ENCODE measurements at places on chromosomes 5 and 9.

GRCh38 chr5:150511578-150512367 is 3.8 kb downstream of the NDST1 start:
- peak; percentile 76 for DNase-seq

GRCh38 chr5:172543484-172544298 is 89.4 kb upstream of the SH3PXD2B start:
- DNase-seq: peak; percentile 14

DNA sequence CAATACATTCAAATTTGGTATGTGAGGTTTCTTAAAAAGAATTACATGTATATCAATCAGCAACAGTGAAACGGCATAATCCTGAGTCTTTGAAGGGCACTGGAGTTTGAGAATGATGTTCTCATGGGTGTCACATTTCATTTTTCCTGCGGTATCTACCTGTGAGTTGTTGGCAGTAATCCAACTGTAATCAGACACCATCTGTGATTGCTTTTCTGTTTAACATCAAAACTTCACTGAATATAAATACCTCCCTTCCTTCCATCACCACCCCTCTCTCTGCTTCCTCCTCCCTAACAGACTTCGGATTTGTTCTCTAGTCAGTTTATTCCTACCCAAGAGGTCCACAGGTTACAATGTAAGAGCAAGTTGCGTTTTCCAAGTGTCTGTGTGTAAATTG is 275.2 kb upstream of the PCSK5 start:
- DNase-seq: no peak

- DNase-seq: peak; percentile 82
Measured at GRCh38 chr9:108536836-108537601, 318.8 kb downstream of the ACTL7B start.

DNA sequence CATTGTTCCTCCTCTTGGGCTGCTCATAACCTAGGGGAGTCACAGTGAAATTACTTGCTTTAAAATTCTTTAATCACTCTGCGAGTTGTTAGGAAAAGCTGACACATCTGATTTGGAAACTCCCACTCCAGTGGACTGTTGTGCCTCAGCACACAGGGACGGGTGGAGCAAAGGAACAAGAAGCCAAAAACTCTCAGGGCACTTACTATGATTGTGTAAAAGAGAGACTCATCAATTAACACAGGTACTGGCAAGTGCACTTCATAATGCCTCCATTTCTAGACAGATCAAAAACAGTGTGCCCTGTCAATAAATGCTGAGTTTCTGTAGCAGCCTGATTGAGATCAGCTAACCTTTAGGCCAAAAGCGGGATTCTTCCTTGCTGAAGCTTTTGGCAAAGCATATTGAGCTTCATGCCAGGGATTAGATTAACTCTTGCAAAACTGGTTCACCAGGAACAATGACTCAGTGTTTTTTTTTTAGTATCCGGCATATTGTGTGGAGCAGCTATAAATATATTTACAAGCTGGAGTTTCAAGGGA is 55.9 kb downstream of the TMC1 start:
- DNase-seq: peak; percentile 93

DNA sequence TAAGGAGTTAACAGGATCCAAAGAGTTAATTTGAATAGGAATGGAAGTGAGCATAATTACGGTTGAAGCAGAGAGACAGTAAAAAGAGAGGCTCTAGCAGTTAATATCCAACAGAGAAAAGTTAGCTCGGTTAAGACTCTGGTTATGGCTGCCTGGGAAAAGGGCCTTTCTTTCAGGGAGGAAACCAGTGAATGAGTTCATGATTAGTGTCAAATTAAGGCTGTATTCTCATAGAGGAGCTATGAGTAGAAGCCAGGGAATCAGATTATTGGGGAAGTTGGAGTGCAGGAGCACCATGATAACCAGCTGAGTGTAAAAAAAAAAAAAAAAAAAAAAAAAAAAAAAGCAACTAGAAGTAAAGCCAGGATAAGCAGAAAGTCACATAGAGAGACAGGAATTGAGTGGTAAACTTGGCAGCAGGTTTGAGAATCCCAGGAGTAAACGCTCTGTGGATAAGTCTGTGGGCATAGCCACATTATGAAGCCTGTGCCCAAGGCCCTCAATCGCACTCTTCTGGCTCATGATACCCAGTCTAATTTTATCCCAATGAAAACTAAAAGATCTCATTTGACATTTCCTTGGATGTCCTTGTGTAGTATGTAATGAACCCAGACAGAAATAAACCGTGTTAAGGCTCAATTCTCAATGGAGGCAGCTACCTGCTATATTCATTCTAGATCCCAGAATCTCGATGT is 372.6 kb upstream of the MPDZ start:
- no peak for DNase-seq

- peak; percentile 94 for DNase-seq
Measured at GRCh38 chr9:91193658-91194391, 167.9 kb downstream of the AUH start.

GRCh38 chr9:109319626-109320241 is 1.1 kb downstream of the EPB41L4B start:
- DNase-seq: no peak

- no peak for DNase-seq
Measured at GRCh38 chr9:135392511-135392910, 87.1 kb upstream of the PPP1R26 start.

GRCh38 chr9:9750719-9751118 is 862.1 kb downstream of the PTPRD start:
- DNase-seq: no peak

- DNase-seq: no peak
Measured at GRCh38 chr5:105573575-105573974, 2011.0 kb upstream of the NUDT12 start.

DNA sequence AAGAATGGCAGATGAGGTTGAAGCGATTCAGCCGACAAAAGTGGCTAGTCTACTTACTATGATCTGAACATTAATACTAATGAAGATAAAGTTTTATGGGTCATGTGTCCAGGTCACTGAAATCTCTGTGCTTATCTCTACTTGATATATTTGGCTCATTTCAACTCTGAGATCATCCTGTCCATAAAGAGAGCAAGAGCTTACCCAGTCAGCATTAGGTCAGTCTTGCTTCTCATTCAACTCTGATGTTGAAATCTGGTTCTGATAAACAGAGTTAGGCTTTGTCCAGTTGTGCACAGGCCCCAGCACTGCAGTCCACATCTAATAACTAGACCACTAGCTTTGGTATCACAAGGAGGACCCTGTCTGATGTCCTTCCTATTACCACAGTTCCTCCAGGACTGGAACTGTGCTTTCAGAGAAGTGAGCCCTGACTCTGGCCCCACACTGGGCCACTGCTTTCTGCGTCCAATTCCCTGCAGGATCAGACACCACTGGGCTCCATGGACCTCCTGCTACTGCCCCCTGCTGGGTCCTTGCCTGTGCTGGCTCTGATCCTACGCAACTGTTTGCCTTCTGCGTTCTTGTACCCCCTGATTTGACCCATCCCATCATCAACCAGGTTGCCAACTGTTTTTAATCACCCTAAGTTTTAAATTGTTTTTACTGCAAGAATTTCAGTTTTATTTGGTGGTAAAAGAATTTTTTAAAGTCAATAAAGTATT is 23.7 kb upstream of the FAM120A start:
- no peak for DNase-seq

DNA sequence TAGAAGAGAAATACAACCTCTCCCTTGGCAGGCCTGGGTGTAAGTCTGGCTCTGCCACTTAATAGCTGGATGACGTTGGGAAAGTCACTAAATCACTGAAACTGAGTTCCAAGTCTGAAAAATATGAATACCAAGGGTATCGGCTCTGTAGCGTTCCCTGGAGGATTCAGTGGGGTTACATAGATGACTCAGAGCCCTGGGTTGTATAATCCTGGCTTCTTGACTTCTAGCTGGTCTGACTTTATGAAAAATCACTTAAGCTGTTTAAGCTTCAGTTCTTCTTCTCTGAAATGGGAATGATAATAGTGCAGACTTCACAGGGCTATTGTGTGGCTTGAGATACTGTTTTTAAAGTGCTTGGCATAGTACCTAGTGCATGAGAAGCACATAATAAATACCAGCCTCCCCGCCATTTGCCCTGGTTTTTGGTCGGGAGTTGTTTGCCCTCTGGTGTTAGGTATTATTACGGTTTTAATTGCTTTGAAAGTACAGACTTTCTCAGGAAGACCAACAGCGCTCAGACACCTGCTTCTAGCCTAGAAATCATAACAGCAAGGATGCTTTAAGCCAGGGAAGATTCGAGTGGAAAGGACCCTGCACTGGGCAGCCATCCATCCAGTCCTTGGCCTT is 43.0 kb downstream of the CYFIP2 start:
- peak; percentile 30 for DNase-seq

- peak; percentile 88 for DNase-seq
Measured at GRCh38 chr9:35553670-35554543, 51.2 kb upstream of the TESK1 start.

DNA sequence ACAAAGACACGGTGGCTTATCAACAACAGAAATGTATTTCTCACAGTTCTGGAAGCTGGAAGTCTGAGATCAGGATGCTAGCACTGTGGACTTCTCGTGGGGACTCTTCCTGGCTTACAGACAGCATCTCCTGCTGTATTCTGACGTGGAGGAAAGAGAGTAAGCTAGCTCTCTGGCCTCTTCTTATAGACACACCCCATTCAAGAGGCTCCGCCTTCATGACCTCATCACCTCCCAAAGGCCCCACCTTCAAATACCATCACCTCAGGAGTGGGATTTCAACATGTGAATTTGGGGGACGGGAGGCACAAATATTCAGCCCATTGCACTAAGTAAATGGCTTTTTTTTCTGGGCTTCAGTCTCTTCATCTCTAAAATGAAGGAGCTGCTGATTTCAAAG is 27.6 kb downstream of the KCNMB1 start:
- no peak for DNase-seq

DNA sequence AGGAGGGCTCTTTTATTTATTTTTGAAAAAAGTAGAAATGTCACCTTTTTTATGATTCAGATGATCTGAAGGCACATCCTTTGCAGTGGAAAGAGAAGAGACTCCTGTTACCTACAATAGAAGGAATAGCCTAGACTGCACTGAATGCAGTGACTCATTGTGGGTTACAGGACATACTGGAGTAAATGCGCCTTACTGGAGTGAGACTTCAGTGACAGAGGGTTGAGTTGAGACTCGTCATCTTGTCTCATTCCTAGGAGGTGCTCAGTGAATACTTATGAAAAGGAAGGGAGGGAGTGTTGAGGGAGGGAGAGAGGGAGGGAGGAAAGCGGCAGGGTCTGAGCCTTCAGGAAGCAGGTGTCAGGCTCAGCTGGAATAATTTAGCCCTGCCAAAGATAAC is 25.2 kb downstream of the ANKRA2 start:
- DNase-seq: peak; percentile 83

GRCh38 chr9:22030101-22030598 is 21.0 kb upstream of the CDKN2B start:
- peak; percentile 77 for DNase-seq

GRCh38 chr5:123422433-123423277 is 548 bp downstream of the CEP120 start:
- DNase-seq: peak; percentile 34

DNA sequence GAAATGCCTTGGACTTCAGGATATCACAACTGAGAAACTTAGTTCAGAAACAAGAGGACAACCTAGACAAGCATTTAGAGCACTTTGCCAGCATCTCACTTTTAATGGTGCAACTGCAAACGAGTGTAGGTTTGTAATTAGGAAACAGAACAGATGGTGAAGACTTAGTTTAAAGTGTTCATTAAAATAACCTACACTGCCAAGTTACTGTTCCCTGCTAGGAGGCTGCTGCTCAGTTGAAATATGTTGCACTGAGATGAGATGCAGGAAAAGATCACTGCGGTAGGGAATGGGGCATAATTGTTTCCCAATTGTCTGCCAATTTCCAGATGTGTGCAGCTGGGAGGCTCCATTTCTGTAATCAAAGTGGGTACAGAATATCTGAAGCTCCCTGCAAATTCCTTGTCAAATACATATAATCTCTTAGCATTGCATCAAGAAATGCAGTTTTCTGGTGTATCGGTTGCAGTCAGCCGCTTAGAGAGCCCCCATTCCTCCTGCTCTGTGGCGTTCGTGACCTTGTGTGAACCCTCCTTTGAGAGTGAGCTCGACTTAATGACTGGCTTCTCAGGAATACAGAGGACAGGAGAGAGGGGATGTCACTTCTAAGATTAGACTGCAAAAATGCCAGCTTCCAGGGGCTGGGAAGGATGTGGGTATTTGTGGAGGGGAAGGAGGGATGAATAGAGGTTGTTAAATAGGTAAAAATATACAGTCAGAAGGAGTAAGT is 448.9 kb downstream of the MED10 start:
- DNase-seq: no peak

- no peak for DNase-seq
Measured at GRCh38 chr5:171474230-171474813, 54.9 kb downstream of the FGF18 start.

- no peak for DNase-seq
Measured at GRCh38 chr9:28439688-28440087, 866.4 kb upstream of the C9orf72 start.

- peak; percentile 68 for DNase-seq
Measured at GRCh38 chr5:41871852-41872251, 1.6 kb upstream of the OXCT1 start.

- DNase-seq: peak; percentile 73
Measured at GRCh38 chr5:53478411-53479044, 1.9 kb upstream of the FST start.

GRCh38 chr5:165188556-165189175 is 1683.2 kb downstream of the MAT2B start:
- no peak for DNase-seq

- no peak for DNase-seq
Measured at GRCh38 chr9:12954441-12954840, 179.6 kb downstream of the LURAP1L start.

DNA sequence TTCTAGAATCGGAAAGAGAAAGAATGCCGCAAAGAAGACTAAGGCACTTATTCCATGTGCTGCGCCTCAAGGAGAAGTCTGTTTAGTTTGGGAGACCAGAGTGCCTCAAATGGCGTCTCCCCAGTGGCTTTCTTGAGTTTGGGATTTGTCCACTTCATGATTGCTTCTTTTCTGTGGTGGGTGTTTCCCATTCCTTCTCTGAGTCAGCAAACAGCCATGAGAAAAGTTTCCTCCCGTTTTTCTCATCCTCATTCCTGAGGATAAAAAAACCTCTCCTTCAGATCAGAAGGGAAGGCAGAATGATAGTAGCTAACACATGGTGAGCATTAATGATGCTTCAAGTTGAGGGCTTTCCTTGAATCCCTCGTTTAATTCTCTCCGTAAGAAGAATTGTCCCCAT is 275.9 kb upstream of the WWC1 start:
- DNase-seq: peak; percentile 69

Measured in EH (cell line).